ENCODE measurements at places on chromosomes 7 and 10.
A peak's percentile ranks its signal among the peaks of the same experiment; 100 is the strongest.

- DNase-seq, result no peak
Observed at GRCh38 chr10:987620-987869, 689 bp upstream of the GTPBP4 start.

GRCh38 chr7:159119851-159120539 lies 24.7 kb downstream of the VIPR2 start:
- DNase-seq, result no peak

- no peak for DNase-seq
Observed at GRCh38 chr10:13376746-13377145, 28.7 kb upstream of the SEPHS1 start.

- no peak for DNase-seq
Observed at GRCh38 chr7:153297141-153297540, 537.6 kb downstream of the ACTR3B start.

DNA sequence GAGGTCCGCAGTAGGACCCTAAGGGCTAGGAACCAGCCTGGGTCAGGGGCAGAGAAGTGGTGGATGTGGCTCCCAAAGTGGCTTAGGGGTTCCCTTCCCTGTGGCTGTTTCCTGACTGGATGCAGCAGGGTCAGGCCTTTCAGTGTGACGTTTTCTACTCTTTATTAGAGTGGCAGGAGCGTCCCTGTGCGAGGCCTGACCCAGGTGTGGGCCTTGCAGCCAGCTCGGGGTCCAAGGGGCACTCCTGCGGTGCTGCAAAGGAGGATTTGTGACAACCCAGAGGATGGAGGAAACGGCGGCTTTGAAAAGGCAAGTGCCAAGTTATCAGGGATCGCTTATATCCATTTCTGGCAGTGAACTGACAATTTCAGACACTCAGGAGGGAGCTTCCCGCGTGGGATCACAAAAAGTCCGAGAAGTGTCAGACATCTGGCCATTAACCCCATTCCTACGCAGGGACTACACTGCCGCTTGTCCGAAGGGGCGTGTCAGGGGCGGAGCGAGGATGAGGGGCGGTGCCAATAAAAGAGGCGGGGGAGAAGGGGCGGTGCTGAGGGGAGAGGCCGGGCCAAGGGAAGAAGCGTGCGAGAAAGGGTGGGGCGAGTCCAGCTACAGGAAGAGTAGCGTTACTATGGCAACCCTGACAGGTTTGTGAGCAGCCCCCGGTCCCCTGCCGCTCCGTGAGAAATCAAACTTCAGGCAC lies 98.8 kb upstream of the ZNF722 start:
- peak; percentile 70 for DNase-seq

DNA sequence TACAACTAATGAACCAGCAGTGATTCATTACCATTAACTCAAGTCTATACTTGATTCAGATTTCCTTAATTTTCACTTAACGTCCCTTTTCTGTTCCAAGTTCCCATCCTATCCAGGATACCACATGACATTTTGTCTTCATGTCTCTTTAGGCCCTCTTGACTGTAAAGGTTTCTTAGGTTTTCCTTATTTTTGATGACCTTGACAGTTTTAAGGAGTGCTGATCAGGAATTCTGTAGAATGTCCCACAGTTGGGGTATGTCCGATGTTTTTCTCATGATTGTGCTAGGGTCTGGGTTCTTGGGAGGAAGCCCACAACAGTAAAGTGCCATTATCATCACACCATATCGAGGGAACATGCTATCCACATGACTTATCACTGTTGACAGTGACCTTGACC lies 162.7 kb downstream of the PTPN20 start:
- no peak for DNase-seq

GRCh38 chr10:70722820-70723424 lies 50.6 kb downstream of the ADAMTS14 start:
- no peak for DNase-seq

GRCh38 chr10:44198780-44199097 lies 186.2 kb downstream of the CXCL12 start:
- DNase-seq, result no peak

DNA sequence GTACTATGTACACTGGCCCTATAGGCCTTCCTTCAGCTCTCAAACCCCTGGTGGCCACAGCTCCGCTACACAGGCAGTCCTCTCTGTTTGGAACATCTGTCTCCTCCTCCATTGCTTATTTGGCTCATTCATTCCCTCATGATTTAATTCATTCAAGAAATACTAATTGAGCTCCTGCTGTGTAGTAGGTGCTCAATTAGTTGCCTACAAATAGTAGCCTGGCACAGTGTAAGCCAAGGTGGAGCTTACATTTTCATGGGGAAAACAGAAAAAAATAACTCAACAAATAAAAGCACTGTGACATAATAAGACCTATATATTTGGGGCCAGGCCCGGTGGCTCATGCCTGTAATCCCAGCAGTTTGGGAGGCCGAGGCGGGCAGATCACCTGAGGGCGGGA lies 3.4 kb upstream of the FIS1 start:
- DNase-seq, result no peak

DNA sequence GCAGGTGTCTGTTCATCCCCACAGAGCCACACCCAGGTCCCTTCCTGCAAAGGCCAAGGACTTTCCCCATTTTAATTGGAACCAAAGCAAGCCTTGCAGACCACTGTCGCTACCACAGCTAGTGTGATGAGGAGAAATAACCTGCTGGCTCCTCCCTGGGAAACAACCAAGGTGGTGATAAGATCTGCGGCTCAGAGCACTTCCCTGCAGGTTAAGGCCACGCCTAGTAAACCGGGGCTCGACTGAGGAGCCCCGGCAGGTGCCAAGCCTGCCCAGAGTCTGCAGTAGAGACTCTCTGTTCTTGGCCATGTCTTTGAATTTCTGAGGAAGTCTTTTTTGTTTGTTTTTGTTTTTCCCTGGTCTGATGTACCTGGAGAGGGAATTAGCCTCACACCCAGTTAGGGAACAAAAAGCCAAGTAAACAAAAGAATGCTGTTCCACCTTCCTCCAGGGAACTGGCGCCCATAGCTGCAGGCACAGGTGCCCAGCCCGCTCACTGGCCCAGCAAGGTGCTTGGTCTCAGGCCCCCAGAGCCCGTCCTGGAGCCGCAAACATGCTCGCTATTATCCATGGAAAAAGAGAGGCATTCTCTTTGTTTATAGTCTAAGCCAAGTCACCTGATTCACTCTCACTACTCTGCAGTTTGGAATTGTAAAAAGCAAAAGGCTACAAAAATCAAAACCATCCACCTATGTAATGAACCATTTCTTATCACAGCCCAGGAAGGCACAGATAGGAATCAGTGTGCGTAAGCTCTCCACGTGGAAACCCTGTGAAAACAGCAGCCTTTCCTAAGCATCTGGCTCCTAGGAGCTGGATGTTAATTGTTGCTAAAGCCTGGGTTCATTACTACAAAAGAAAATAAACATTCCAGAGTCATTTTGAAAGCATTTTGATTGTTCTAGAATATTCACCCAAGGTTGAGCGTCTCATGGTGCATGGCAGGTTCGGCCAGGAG lies 2.7 kb downstream of the GPR146 start:
- DNase-seq, result no peak

DNA sequence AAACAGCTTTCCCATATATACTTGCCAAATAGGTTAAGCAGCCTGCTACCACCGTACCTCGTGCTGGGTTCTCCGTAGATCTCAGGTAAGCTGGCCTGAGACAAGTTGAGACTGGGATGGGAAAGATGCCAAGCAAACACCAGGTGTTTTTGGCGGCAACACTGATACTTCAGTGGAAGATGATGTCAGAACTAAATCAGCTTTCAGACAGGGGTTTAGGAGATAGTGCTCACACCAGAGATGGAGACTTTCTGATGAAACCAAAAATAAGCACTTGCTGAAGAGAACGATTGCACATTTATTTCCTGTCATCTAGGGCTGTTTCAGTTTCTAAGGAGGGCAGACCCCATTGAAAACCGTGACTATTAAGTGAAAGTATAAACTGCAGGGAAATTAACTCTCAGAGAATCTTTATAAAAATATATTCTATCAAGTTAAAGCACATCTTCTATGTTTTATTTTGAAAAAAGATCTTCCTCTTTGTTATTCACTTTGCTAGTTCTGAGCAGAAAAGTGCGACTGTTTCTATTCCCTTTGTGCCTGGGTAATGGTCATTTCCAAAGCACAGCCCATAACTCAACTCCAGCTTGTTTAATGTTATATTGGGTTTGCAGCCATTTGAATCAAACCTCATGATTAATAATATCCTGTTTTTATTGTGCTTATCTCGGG lies 149.9 kb downstream of the CPED1 start:
- DNase-seq, result no peak

DNA sequence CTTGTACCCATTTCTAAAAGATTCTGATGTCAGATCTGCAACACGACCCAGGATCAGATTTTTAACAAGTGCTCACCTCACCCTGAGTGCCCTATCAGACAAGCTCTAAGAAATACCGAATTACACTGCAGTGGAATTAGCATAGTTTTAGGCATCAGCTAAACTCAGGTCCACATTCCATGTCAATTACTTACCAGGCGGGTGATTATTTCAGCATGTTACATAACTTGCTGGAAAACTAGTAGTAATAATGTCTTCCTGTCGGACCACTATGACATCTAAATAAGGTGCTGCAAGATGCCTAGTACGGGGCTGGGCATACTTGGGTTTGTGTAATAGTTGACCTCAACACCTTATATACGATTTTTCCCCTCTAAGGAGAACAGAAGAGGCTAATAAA lies 21.0 kb downstream of the TRIL start:
- no peak for DNase-seq

- no peak for DNase-seq
Observed at GRCh38 chr10:127154831-127155620, 41.4 kb downstream of the INSYN2A start.

- DNase-seq, result no peak
Observed at GRCh38 chr10:22342421-22342820, 2.9 kb upstream of the SPAG6 start.

DNA sequence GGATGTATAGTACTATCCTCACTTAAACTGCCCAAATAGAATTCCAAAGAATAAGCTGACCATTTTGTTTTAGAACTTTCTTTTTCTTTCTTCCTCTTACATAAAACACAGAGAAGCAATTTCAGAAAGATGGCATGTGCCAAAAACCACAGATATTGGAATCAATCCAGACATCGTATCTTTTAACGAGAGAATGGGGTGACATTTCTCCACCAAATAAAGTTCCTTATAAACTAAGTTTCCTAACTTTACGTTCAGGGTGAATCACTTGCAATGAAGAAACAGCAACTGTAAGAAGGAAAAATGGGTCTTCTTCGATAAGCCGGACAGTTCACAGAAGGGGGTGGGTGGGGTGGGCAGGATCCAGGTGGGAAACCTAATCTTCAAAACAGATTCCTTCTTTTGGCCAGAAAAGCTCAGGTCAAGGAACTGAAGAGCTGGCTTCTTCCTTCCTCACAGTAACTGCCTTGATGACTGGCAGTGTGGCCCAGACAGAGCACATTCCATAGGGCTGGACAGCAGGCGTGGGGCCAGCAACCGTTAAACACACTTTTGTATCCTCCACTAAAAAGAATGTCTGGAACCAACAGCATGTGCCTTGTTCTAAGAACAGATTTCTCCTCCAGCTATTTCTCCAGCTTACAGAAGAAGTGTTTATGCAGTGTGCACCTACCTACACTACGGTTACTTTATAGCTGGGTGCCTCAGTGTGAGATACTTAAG lies 31.5 kb downstream of the CREB3L2 start:
- DNase-seq, result no peak

- DNase-seq, result no peak
Observed at GRCh38 chr7:50281680-50282445, 22.7 kb upstream of the IKZF1 start.

DNA sequence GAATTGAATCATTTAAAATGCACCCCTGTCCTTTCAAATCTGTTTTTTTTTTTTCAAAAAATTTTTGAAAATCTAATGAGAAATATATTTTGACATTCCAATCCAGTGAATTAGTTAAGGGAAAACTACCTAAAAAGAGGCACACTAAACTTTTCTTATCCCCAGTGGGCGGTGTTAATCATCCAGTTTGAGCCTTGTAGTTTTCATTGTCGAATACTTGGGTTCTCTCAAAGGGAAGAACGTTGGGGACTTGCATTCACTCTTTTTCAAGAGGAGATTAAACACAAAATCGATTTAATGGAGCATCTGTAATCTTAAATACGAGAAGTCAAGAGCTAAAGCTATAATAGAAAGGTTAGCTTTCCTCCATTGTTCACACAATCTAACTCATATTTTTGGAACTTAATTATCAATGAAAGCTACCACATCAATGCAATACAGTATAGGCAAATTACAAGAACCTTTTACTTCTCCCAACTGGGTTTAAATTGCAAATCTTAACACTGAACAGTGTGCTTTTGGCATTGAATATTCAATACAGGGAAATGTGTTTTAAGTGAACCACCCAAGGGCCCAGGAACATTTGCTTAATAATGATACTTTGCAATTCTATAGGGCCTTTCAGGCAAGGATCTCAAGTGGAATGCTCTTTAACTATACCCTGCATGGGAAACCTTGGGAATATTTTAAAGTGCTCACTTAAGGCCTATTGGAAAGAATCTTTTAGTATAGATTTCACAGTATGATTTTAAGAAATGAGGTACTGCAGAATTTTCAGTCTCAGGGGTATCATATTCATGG lies 13.1 kb upstream of the SP8 start:
- DNase-seq, result no peak

- no peak for DNase-seq
Observed at GRCh38 chr7:87332321-87332720, 13.1 kb upstream of the CROT start.

GRCh38 chr10:53108317-53108934 lies 335.8 kb upstream of the MBL2 start:
- DNase-seq, result no peak

- DNase-seq, result no peak
Observed at GRCh38 chr7:11557627-11558026, 274.4 kb downstream of the THSD7A start.

- DNase-seq, result no peak
Observed at GRCh38 chr7:19376538-19376937, 231.3 kb upstream of the FERD3L start.

DNA sequence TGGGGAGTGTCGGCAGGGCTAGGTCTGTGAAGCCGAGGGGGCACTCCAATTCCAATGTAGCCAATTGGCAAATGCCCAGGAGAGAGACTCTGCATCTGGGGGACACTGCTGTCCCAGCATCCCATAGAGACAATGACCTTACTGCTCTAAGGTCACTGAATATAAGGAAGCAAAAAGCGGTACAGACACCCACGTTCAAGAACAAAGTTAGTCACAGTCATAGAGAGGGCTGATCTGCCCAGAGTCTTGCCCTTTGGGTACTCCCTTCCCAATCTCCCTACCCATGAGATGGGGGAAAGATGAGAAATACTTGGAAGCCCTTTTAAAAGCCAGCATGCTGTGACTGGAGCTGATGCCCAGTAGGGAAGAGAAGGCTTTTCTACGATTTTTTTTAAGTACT lies 76.3 kb upstream of the GSDME start:
- DNase-seq, result no peak
